ENCODE measurements at places on chromosomes 2 and 18. TPM values are rescaled to one million over a fixed set of nuclear protein-coding genes. Genes with fewer than 3 reads are reported as not detected.

Gene SMARCAL1
- total RNA-seq, result 13.9 TPM

Gene SIX2
- total RNA-seq, result 2.0 TPM

Gene MOB4
- total RNA-seq, result 21.7 TPM

Gene NTSR2
- not detected for total RNA-seq

Gene CLEC4F
- total RNA-seq, result not detected

Gene ATOH8
- total RNA-seq, result 16.5 TPM

Gene APOB
- total RNA-seq, result 0.01 TPM

Gene ANTXR1
- total RNA-seq, result 137 TPM

Gene CCDC85A
- total RNA-seq, result 0.32 TPM

Gene C2orf78
- not detected for total RNA-seq

Data from A549 treated with Hydrocortisone at 1 μM for 4 hours (cell line).